Glutamatergic neuron (in vitro differentiated cells): ENCODE measurements at places on chromosomes 1 and 21. TPM values are rescaled to one million over a fixed set of nuclear protein-coding genes. Genes with fewer than 3 reads are reported as not detected.

GRCh38 chr1:56948403-56949023 lies 17.3 kb downstream of the C8B start:
- no peak for DNase-seq

DNA sequence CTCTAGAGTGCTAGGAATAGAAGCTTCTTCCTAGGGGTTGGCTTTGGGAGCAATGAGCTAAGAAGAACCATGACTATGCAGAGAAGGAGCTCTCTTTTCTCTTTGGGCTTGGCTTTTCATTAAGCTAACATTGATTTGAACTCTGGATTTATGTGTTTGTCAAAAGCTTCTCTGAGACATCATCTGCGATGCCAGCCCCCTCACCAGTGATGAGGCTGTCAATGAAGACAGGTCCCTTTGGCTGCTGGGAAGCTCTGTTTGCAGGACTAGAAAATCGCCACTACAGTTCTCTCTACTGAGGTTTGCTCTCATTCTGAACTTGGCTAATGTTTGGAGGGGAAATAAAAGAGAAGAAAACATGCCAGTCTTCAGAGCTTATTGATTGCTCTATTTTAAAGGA lies 185.0 kb downstream of the PCP4 start:
- DNase-seq, result no peak

DNA sequence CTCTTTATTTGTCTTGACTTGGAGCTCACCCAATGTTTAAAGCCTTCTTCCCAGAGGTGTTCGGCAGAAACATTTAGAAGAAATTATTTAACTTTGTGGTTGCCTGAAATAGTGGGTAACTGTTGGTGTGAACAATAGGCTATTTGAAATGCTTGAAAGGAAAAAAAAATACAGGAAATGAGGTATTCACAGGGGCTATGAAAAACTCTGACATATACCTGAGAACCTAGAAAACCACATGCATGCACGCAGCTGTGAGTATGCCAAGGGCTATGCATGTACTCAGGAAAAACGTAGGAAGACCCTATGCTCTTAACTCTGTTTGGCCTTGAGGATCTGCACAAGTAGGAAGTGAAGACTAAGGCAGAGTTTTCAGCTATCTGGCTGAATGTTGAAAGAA lies 16.4 kb upstream of the RNF186 start:
- no peak for DNase-seq

GRCh38 chr21:28953247-28953646 lies 39.4 kb downstream of the LTN1 start:
- no peak for DNase-seq

DNA sequence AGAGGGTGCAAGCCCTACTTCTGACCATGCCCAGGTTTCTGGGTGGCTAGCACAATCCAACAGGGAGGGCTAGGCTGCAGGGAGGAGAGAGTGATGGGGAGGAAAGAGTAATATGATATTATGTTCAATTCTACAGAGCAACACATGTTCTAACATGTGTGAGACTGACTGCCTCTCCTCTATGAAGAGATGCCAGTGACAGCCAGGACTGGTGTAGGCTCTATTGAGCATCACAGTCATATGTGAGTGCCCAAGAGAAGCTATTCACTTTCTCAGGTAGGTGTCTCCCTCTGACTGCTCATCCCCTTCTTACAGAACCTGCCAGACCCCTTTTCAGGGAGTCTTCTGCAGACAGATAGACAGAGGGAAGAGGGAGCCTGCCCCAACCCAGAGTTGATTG lies 446.1 kb downstream of the SIPA1L2 start:
- DNase-seq, result no peak

Gene SYTL1
- 3.2 TPM for total RNA-seq

DNA sequence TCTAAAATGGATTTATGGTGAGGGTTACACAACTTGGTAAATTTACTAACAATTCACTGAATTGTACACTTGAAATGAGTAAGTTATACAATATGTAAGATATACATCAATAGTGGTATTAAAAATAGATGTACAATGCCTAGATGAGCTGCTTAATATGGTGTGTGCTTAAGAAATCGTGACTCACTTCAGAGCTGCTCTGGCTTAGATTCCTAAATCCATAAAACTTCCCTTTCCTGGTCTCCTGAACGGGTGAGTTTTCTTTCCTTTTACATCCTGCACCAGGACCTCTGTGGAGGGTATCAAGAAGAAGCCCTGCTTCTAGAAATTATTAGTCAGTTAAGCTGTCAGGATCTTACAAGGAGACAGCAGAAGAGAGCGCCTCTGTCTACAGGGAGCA lies 30.4 kb downstream of the H3-3A start:
- no peak for DNase-seq

- no peak for DNase-seq
These were observed 82.8 kb downstream of the TRIM33 start for GRCh38 chr1:114428083-114428754.

DNA sequence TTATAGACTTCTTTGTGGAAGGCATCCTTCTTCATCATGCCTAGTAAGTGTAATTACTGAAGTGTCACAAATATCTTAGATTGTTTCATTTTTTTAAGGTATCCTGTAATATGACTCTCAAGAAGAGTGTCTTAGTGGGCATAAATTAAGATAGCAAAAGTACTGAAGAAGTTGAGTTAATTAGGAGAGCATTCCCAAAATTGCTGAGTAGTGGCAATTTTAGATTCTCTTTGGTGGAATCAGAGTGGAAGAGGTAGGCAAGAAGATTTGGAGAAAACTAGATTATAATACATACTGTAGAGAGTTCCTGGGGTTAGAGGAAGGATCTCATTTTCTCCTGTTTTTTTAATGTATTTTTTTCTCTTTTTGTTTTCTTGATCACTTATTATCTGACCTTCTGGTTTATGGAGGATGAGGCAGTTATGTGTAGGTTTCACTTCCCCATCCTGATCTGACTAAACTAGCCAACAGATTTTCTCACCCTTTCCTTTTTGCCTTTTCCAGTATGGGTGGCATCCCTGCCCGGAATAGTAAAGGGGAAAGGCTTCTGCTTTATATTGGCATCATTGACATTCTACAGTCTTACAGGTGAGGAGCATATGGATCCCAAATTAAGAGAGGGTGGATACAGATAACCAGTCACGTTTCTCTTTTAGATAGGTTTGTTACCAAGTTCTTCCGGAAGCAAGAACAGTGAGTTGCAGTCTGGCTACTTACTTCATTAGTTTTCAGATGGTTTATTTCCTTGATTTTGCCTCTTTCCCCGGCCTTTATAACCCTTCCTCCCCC lies 16.7 kb upstream of the PSMD4 start:
- no peak for DNase-seq

- no peak for DNase-seq
These were observed 56.3 kb downstream of the SMYD3 start for GRCh38 chr1:246450611-246451251.

Gene NBPF26
- 1.0 TPM for total RNA-seq

DNA sequence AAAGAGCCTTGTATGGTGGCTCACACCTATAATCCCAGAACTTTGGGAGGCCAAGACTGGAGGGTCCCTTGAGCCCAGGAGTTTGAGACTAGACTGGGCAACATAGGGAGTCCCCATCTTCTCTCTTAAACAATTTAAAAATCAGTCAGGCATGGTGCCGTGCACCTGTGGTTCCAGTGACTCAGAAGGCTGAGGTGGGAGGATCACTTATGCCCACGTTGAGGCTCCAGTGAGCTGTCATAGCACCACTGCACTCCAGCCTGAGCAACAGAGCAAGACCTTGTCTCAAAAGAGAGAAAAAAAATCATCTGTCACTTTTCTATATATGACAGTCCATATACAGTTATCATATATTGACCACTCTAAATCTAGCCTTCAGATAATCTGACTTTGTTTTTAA lies 658.3 kb downstream of the LTN1 start:
- DNase-seq, result no peak

GRCh38 chr1:15060104-15060503 lies 93.4 kb upstream of the TMEM51 start:
- DNase-seq, result no peak

Gene GBP6
- not detected for total RNA-seq

DNA sequence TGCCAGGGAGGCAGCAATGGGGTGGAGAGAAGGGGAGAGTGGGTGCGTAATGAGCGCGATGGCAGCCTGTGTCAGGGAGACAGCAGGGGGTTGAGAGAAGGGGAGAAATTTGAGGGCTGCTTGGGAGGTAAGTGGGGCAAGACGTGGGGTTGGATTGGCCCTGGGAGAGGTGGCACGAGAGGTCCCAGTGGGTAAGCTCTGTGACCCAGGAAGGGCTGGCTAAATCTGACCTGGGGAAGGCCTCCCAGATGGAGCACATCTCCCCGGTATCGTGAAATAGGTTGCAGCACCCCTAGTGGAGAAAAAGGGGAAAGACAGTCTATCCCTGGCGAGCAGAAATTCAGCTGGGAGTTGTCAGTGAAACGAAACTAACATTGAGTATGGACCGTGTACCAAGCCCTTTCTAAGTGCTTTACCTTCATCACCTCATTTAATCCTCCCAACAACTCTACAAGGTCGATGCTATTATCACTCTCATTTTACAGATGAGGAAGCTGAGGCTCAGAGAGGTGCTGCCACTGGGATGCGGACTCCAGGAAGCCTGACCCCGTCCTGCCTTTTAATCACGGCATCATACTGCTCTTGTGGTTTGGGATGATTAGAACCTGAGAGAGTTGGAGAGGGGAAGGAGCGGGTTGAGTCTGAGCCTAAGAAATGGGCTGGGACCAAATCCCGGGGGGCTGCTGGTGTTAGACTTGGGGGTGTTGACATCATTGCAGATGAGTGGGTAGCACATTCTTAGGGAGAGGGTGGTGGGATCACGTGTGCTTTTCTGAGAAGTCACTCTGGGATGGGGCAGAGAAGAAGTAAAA lies 56.6 kb upstream of the RPL11 start:
- peak; percentile 40 for DNase-seq

Gene SLC6A9
- 8.9 TPM for total RNA-seq

Gene SLC45A3
- total RNA-seq, result 3.7 TPM

Gene NECTIN4
- total RNA-seq, result 0.39 TPM

GRCh38 chr21:37748351-37748750 lies 167.9 kb downstream of the KCNJ6 start:
- DNase-seq, result no peak

DNA sequence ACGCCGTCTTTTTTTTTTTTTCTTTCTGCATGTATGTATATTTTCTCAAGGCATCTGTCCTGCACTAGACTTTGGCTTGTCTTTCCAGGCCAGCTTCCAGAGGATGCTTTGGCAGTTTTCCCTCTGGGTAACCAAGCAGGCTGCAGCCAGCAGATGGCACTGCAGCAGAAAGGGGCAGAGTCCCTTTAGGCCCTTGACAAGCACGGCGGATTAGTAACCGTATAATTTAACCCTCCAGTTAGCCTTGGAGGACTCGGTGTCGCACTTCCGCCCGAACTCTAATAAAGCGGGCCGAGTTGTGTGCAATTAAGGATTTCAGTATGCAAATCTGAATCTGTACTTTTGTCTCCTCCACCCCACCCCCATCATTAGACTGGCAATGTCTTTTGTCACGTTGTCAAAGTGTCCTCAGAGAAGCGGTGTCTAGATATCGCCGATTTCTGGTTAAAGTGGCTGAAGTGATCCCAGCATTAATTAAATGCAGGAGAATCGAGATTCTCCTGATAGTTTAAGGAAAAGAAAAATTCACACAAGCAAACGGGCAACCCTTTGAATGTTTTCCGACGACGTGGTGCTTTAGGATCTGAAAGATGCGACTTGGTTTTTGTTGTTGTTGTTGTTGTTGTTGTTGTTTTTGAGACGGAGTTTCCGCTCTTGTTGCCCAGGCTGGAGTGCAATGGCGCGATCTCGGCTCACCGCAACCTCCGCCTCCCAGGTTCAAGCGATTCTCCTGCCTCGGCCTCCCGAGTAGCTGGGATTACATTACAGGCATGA lies 1.1 kb upstream of the TMEM167B start:
- DNase-seq, result peak; percentile 82

Gene CDKN2C
- total RNA-seq, result 1.3 TPM

Gene RUNX1
- 0.47 TPM for total RNA-seq

DNA sequence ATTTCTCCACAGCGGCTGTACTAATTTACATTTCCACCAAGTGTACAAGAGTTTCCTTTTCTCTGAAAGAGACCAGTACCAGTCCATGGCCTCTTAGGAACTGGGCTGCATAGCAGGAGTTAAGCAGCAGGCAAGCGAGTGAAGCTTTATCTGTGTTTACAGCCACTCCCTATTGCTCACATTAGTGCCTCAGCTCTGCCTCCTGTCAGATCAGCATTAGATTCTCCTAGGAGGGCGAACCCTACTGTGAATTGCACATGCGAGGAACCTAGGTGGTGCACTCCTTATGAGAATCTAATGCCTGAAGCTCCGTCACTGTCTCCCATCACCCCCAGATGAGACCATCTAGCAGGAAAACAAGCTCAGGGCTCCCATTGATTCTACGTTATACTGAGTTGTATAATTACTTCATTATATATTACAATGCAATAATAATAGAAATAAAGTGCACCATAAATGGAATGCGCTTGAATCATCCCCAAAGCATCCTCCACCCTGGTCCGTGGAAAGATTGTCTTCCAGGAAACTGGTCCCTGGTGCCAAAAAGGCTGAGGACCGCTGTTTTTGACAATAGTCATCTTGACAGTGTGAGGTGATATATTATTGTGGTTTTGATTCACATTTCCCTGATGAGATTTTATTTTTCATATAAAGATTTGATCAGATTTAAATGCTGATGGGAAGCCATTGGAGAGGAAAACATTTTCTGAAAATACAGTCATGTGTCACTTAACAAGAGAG lies 45.5 kb upstream of the MRPS6 start:
- DNase-seq, result no peak

Gene OR10J1
- total RNA-seq, result not detected

GRCh38 chr1:183871601-183872000 lies 66.7 kb downstream of the RGL1 start:
- no peak for DNase-seq

Gene PROK1
- not detected for total RNA-seq

DNA sequence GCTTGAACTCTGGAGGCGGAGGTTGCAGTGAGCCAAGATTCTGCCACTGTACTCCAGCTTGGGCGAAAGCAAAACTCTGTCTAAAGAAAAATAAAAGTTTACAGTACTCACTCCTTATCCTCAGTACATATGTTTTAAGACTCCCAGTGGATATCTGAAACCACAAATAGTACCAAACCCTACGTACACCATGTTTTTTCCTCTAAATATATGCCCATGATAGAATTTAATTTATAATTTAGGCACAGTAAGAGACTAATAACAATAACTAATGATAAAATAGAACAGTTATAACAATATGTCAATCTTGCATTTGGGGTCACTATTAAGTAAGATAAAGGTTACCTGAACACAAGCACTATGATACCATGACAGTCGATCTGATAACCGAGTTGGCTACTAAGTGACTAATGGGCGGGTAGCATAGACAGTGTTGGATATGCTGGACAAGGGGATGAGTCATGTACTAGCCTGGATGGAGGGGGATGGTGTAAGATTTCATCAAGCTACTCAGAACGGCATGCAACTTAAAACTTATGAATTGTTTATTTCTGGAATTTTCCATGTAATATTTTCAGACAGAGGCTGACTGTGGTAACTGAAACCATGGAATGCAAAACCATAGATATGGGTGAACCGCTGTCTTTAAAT lies 43.7 kb downstream of the ST7L start:
- no peak for DNase-seq

- no peak for DNase-seq
These were observed 107.0 kb downstream of the ODF2L start for GRCh38 chr1:86289161-86289560.

Gene APP
- total RNA-seq, result 735 TPM
